ENCODE measurements at places on chromosomes 7 and 10.

DNA sequence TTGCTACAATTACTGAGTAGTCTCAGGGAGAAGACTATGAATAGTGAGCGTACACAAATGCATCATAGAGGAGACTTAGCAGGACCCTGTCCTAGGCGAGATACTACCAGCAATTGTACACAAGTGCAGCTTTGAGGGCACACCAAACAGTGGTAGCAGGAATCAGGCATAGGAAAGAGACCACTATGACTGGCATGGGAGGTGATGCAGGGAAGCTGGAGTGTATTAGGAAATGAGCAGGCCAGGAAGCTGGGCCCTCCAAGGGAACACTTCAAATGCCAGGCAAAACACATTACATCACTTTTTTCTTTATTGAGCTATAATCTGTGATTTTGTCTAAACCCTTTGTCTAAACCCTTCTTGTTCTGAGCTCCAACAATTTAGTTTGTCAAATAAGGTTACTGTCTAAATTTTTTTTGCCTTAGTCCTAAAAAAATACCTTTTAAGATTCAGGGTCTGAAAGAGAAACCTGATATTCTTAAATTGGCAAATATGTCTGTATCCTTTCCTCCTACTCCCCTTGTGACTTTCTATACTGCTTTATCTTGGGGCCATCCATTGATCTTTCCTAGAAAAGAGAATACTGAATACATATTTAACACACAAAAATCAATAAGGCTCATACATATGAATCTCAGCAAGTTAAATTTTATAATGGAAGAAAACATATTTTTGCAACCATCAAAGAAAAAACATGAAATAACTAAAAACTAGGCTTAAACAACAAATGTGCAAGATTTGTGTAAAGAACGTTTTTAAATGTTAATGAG is 193.8 kb upstream of the PHYHIPL start:
- DNase-seq = no peak

DNA sequence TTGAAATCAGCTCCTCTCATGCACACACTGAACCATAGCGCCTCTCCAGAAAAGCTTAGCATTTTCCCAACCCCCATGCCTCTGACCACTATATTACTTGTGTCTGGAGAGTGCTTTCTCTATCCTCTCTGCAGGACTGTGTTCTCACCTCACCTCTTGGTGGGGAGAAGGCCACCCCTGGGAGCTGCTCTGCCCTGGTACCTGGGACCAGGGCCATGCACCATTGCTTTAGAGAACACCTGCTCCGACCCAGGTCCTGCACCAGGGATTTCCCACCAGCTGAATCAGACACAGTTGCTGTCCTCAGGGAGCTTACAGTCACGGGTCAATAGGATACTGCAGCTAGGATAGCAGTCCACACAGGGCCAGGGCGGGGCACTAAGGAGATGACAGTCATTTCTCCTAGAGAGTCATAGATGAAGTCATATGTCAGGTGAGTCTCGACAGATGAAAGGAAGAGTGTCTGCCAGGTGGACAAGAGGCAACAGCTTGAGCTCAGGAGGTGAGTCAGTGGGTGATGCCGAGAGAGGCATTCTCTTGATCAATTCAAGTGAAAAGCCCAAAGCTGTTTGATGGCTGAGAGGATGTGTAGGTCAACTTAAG is 619 bp upstream of the LMTK2 start:
- DNase-seq = no peak

DNA sequence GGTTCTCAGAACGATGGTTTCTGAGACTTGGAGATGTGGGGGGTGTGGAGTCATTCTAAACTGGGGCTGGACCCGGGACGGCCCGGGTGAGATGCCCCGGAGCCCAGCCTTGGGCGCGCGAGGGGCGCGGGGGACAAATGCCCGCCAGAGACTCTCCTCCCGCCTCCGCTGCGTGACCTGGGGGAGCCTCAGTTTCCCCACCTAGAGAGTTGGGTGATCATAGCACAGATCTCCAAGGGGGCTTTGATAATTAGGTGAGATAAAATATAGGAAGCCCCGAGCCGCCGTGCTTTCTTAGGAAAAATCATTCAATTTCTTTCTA is 658 bp upstream of the FZD8 start:
- no peak for DNase-seq

GRCh38 chr7:38189231-38189938 is 11.3 kb downstream of the STARD3NL start:
- DNase-seq = no peak

DNA sequence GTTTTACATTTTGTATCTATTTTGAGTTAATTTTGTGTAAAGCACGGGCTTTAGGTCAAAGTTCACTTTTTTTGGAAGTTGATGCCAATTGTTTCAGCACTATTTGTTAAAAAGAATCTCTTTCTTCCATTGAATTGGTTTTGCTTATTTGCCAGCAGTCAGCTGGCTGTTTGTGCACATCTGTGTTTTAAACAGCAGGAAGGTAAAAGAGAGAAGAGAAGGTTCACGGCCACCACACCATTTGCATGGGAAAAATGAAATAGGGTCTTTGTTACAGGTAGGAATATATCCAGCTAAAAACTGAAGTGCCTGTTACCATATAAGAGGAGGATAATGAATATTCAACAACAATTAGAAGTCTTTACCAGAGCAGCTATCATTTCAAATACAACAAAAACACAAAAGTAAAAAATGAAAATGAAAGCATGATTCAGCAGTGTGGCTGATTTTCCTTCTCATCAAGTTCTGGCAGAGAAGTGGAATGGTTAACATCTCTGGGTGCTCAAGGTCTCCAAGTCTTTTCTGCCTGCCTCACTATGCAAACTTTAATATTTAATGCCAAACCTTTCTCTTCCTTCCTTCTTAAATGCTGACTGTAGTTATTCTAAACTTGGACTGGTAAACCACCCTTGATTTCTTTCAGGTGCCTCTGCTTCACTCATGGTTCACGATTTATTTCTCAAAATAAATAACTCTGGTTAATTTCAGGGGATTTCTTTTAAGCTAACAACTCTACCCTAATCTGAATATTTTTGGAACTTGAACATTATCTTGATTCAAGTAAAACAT is 841.5 kb downstream of the GRM8 start:
- no peak for DNase-seq

GRCh38 chr10:60662917-60663614 is 115.2 kb upstream of the CDK1 start:
- no peak for DNase-seq

DNA sequence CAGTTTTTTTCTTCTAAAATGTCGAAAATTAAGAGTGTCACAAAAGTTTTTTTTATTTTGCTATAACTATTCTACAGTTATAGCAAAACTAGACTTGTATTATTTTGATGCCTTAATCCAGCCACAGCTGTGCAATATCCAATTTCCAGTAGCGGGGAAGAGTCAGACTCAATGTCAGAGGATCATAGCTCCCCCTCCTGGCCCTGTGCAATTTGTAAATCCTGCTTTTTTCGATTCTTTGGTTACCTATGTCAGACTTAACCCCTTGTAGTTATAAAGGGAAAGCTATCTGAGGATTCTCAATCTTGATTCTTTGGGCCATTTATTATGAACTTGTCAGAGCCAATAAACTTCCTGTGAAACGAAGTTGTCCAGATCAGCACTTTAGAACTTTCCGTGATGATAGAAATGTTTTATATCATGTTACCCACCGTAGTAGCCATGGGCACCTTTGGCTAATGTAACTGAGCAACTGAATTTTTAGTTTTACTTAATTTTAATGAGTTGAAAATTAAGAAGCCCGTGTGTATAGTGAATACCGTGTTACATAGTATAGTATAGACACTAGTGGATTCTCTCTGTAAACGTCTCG is 87.7 kb upstream of the PRKCQ start:
- DNase-seq = peak; percentile 4

GRCh38 chr7:143362131-143363015 is at the start of gene FAM131B:
Gene FAM131B (minus strand): TSS chr7:143362713. CDS start chr7:143362603, 110 bp downstream.
- no peak for DNase-seq

GRCh38 chr10:95392681-95393164 is 101.9 kb upstream of the PDLIM1 start:
- DNase-seq = no peak

DNA sequence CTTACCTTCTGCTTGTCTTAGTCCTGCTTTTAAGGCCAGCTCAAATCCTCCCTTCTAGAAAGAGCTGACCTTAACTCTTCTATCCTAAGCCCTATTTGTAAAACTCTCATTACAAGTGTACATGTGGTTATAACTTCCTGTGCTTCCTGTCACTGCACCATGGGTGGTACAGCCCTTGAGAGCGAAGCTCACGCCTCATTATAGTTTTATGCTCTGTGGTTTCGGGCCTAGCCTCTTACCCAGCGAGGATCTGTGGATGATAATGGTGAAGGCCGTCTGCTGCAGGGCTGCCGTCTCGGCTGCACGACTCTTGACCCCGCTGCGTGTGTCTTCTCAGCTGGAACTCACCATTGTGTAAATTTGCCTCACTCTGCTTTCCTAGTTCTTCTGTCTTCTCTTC is 74.6 kb downstream of the CUL1 start:
- no peak for DNase-seq

- no peak for DNase-seq
These were observed 86.7 kb upstream of the GNAI1 start for GRCh38 chr7:80047856-80048459.

DNA sequence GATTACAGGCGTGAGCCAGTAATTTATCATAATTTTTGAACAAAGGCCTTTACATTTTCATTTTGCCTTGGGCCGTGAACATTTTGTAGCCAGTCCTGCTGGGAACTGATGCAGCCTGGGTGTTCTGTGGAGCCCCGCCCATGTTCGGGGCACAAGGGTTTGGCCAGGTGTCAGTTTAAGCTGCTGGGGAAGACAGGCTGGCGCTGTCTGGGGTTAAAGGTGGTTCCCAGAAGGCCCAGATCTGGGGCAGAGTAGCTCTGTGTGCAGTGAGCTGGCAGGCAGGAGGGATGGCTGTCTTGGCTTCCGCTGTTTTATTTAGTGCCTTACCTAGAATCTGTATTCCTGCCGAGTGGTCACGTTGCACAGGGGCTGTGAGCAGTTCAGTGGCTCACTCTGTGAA is 50.2 kb downstream of the DOCK1 start:
- no peak for DNase-seq

GRCh38 chr7:149216402-149216801 is 21.1 kb downstream of the ZNF282 start:
- DNase-seq = no peak

DNA sequence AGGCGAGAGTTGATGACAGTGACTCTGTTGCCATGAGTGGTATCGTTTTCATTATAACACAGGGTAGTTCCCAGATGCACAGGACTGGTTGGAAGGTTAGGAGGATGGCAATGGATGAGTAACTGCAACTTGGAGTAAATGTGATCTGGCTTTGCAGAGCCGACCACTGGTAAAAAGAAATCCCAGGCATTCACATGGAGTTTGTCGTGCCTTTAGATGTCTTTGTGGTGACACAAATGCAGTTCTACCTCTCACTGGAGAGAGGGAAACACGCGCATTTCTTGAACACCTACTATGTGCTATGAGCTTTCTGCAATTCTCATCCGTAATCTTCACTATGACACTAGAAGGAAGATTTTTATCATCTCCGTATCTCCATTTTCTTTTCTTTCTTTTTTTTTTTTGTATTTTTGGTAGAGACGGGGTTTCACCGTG is 1.7 kb upstream of the MNX1 start:
- no peak for DNase-seq

- no peak for DNase-seq
These were observed 163.7 kb upstream of the NAMPT start for GRCh38 chr7:106448346-106448991.

- DNase-seq = no peak
These were observed 58.1 kb upstream of the AQP1 start for GRCh38 chr7:30853576-30853975.

DNA sequence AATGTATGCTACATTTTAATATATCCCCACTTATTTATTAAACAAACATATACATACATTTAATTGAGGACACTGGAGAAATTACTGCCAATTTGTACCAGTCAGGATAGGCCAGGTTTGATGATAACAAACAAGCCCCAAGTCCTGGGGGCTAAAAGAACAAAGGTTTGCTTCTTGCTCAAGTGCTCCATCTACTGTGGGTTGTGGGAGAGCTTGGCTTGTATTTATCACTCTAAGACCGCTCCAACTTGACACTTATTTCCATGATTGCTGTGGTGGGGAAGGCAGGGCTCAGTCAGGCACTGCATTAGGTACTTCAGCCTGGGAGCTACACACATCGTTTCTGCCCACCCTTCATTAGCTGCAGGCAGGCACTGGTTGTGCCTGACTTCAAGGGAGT is 136.6 kb upstream of the ZNF32 start:
- DNase-seq = no peak

DNA sequence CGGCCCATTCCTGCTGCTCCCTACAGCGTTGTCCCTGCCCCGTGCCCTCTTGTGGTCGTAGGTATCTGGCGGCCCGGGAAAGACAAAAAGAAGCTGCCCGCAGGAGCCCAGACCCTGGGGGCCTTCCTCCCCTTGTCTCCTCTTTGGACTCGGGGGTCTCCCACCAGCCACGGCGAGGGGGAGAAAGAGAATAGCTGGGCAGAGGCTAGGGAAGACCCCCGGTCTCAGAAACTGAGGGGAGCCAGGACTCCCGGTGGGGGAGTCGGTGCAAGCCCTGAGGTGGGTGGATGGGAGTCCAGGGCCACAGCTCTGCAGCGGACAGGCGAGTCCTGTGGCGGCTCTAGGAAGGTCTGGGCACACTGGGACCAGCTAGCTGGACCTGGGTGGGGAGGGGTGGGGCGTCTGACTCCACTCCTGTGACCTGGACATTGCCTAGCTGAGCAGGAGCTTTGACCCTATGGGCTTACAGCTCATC is 1.3 kb upstream of the SH2D4B start:
- no peak for DNase-seq

DNA sequence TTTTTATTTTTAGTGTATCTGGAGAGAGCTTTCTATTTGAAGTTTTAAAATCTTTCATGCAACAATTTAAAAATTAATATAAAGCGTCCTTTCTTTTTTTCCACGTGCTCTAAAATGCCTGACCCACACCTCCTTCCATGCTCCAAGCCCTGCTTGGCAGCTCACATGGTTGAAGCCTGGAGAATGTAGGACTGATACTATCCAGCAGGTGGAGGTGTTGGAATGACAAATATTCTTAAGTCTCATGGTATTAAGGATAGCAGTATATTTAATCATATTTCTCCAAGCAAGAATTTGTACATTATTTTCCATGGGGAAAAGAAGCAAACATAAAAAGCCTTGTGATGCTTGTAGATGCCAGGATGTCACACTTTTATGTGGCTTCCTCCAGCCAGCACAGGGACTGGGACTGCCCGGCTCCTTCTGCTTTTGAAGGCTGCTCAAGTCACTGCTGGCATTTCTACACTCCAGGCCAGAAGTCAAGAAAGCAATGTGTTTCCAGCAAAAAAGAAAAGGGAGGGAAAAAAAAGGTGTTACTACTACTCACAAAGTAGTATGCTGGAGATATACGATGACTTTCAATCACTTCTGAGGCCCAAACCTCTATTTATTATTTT is 49.7 kb downstream of the BZW2 start:
- DNase-seq = no peak

DNA sequence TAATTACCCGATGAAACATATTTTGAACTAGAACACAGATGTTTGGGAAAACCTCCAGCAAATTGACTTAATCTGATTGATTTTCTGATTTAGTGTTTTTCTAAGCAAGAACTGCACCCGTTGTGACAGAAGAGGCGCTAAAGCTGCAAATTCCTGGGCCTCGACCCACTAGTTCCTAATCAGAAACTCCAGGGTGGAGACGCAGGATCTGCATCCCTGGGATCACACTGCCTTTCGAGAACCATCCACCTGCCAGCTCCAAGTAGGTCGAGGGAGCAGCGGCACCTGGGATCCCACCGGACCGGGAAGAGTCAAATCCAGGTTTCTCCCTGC is 136.8 kb upstream of the CDCA7L start:
- no peak for DNase-seq

- no peak for DNase-seq
These were observed 7.3 kb downstream of the LRRN3 start for GRCh38 chr7:111098011-111098925.

GRCh38 chr7:131241386-131241785 is 86.3 kb upstream of the MKLN1 start:
- no peak for DNase-seq

Measured in epithelial cell of proximal tubule (primary cell).